ENCODE measurements at places on chromosomes 6 and 20. TPM values are rescaled to one million over a fixed set of nuclear protein-coding genes. Genes with fewer than 3 reads are reported as not detected.

GRCh38 chr20:4873396-4873795 is 127.9 kb downstream of the SLC23A2 start:
- DNase-seq, result no peak

DNA sequence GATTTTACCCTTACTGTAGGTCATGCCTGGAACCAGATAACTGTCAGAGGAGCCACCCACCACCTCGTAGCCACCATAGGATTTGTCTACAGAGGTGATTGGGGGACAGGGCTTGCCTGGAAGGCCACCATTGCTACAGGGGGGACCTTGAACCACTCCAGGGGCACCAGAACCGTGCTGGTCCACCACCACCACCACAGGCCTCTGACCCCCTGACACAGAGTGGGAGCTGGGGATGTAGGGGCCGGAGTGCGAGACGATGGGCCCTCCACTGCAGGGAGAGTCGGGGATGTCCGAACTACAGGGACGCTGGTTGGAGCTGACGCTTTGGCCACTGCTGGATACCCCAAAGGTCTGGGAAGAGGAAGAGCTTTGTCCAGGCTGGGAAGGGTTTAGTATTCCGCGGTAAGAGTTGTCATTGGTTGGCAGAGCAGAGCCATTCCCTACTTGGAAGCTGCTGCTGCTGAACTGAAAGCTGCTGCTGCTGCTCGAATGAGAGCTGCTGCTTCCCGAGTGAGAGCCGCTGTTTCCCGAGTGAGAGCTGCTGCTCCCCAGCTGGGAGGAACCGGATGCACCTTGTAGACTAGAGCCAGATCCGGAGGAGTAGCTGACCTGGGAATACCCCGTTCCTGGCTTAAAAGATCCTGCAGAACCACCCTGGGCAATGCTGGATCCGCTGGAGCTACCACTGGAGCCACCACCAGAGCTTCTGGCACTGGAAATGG is 2.2 kb downstream of the PSORS1C1 start:
- DNase-seq, result no peak

- DNase-seq, result no peak
Observed at GRCh38 chr20:54106162-54106561, 35.8 kb upstream of the BCAS1 start.

Gene MOXD1
- not detected for total RNA-seq

Gene RIN2
- 0.17 TPM for total RNA-seq

DNA sequence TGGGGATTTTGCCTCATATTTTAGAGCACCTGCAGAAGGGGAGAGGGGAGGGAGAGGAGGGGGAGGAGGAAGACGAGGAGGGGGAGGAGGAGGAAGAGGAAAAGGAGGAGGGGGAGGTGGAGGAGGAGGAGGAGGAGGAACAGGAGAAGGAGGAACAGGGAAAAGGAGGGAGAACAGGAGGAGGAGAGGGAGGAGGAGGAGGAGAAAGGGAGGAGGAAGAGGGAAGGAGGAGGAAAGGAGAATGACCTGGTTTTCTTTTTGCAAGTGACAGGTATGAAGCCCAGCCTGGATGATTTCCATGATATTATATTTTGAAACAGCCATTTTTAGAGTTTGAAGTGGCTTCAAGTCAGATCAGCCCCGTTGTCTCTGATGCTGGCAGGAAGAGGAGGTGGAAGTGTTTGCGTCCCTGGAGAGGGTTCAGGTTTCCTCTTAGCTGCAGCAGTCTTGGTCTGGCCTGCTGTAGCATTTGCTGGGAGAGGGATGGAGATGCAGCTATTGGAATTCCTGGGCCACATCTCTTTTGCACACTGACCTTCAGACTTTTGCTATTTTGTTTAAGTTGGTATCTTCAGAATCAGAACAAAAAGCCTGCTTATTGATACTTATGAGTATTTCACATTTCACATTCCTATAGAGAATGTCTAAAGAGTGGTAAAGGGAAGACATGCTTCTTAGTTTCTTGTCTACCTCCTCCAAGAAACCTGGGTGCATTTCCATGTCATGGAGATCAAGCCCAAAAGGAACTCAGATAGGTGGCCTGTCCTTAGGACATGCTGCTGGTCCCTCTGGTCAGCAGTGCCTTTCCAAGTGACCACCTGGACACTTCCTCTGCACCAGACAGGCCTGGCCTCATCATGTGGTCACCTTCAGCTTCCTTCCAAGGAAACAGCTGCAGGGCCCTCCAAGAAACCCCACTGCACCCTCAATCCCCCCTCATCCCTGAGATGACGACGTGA is 54.3 kb upstream of the IYD start:
- no peak for DNase-seq

- DNase-seq, result no peak
Observed at GRCh38 chr6:16336911-16337294, 98.5 kb downstream of the GMPR start.

Gene ADGRF1
- not detected for total RNA-seq

- DNase-seq, result no peak
Observed at GRCh38 chr6:125434760-125435159, 133.0 kb upstream of the HDDC2 start.

GRCh38 chr6:142857233-142857761 is 87.7 kb downstream of the HIVEP2 start:
- peak; percentile 27 for DNase-seq
